Effector memory CD4-positive, alpha-beta T cell (primary cell): ENCODE measurements at places on chromosomes 3 and 15.
A peak's percentile ranks its signal among the peaks of the same experiment; 100 is the strongest.

DNA sequence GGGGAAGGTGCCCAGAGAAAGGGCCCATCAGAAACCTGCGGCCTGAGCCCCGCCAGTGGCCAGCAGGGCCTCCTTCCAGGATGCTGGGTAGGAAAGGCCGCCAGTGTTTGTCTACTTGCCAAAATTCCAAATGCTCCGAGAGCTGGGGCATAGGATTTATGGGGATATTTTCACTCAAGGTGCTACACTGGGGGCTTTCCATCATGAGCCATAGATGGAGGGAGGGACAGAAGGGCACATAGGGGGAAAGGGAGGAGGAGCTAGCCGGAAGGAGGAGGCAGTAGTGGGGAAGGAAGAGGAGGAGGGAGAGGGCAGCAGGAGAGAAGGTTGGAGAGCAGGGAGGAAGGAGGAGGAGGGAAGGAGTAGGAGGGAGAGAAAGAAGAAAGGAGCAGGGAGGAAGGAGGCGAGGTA lies 494.7 kb upstream of the PROK2 start:
- no peak for DNase-seq

DNA sequence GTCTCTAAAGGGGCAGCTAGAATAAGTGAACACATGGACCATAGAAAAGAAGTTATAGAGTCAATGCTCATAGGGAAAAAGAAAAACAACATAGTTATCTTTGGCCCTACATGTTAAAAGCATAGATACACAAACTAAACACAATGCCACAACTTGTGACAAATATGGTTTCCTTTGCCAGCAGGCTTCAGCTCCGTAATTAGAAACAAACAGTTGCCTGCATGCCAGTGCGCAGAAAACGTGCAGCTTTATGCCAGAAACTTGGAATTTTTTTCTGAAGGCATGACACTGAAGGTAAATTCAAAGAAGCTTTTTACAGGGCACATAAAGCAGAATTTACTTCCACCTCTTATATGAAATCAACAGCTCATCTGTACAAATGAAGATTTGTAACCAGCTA lies 2.2 kb upstream of the CPNE4 start:
- no peak for DNase-seq

- no peak for DNase-seq
These were observed 533.5 kb downstream of the IGSF11 start for GRCh38 chr3:118501152-118501551.

DNA sequence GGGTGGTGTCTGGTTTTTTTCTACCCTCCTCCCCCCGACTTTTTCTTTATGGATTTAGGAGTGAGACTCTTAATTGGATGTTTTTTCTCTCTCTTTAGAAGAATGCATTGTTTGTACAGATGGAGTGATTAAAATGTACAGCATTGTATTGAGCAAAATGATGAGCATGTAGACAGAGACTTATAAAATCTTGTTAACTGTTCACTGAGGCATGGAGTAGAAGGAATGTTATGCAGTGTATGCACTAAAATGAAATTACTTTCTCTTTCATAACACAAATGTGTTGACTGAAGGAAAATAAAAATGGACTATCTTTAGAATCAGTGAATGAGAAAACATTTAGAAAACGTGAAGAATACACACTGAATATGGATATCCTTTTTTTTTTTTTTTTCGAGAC lies 39.8 kb downstream of the ZFAND6 start:
- DNase-seq, result no peak

- no peak for DNase-seq
These were observed 148.3 kb downstream of the LRRC28 start for GRCh38 chr15:99399618-99400017.

DNA sequence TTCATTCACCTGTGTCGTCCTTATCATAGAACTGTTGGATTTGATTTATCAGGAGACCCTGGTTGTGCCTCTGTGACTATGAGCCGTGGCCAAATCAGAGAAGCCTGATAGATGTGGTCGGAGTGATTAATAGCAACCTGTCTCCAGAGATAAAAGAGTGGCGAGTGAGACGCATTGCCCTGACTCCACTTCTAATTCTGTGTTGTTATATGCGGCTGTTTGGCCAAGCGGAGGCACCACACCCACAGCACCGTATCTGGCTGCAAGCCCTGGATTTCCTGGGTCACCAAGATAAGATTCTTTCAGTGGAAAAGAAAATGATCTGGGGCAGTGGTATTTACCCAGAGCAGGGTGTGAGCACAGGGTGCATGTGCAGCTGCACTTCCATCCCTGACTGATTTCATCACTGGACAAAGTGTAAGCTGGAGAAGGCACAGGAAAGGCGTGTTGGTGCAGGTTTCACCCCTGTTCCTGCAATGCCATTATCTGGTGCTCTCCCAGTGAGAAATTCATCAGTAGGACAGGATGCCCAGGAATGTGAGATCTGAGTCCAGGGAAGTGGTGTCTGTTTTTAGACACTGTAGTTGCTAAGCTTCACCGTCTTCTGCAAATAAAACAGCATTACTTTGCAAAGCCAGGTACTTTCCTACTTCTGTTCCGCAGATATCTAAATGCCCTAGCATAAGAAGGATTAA lies 84.6 kb downstream of the CD47 start:
- no peak for DNase-seq

GRCh38 chr3:127069814-127070440 lies 87.0 kb downstream of the PLXNA1 start:
- no peak for DNase-seq

GRCh38 chr3:65671004-65671403 lies 367.7 kb downstream of the MAGI1 start:
- no peak for DNase-seq

GRCh38 chr15:43232289-43232874 lies 11.6 kb upstream of the EPB42 start:
- DNase-seq, result no peak

DNA sequence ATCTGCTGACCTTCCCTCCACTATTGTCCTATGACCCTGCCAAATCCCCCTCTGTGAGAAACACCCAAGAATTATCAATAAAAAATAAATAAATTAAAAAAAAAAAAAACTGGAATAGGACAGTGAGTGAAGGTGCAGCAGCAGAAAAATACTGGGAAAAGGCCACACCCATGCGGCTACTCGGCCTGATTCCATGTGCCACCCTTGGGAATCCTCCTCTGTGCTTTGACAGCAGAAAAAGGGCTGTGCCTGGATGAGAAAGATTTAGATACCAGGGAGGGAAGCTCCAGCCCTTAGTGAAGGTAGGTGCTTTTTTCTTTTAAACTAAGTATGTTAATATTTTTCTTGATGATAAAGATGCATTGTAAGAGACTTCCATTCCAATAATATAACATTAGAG lies 107.8 kb downstream of the CTNNB1 start:
- no peak for DNase-seq

DNA sequence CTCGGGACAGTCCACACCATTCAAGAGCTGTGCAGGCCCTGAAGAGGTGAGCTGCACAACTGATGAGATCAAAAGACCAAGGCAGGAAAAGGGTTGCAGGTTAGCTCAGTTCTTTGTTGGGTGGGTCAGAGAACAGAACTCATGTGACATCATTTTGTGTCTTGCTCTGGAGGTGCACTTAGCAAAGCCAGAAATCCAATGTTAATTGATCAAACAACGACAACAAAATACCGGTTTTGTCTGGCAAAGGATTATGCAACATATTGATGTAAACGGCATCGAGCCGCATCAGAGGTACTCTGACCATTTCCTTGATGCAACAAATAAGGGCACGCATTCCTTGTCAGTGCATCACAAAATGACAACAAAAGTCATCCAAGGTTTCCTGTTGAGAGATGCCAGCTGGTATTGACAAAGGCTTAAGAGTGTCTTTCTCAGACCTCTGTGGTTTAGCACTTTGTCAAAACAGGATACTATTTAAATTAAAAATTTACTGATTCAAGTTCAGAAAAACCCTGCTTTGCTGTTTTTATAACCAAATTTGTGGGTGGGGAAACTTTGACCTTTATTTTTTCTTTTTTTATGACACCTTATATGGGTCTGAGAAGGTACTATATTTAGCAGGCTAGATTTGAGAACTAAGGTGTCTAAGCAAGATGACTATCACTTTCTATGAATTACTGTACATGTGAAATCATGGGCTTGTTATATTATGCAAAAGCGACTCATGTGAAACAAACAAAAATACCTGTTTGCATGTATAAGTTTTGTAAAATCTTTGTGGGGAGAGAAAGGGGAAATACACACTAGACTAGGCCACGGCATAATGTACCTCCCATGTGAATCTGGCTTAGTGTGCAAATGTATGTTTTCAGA lies 496.1 kb downstream of the FOXP1 start:
- DNase-seq, result peak; percentile 47

GRCh38 chr3:127738192-127738840 lies 65.6 kb downstream of the ABTB1 start:
- DNase-seq, result no peak

DNA sequence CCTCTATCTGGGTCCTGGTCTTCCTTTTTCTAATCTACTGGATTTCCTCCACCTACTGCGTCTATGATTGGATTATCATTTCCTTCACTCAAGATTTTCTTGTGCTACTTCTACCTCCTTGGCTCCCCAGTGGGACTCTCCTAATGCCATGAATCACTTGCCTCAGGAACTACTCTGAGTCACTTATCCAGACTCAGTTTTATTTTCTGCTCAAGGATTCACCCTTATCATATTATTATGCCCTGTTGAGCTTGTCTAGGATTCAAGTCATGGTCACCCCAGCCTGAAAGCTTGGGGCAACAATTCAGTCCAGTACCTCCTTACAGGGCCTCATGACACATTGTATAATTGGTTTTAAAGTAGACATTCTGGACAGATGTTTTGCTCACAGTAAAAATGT lies 968.1 kb downstream of the ROBO1 start:
- no peak for DNase-seq

DNA sequence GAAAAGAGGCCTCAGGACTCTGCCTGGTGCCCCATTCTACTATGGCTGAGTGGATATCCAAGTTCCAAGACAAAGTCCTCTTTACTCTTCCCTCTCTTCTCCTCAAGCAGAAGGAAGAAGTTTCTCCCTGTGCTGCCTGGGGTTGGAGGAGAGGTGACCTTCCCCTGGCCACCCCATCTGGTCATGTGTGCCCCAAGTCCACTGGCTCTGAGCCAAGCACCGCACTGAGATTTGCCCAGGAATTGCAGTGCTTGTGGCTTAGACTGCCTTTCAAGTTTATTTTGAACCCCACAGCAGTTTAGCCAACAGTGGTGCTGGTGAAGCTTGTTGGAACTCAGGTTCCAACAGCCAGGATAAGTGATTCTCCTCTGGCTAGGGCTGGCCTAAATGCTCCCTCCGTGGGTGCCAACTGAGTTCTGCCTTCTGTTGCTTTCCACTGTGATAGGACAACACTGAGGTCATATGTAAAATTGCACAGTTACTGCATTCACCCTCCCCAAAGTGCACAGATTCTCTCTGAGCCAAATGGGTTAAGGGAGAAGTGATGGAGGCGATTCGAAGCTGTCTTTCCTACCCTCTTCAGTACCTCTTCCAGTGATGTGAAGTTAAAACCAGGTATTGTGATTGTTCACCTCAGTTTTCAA lies 69.9 kb downstream of the TMCO5A start:
- DNase-seq, result no peak

- no peak for DNase-seq
These were observed 69.4 kb downstream of the TGFBR2 start for GRCh38 chr3:30675774-30676173.

DNA sequence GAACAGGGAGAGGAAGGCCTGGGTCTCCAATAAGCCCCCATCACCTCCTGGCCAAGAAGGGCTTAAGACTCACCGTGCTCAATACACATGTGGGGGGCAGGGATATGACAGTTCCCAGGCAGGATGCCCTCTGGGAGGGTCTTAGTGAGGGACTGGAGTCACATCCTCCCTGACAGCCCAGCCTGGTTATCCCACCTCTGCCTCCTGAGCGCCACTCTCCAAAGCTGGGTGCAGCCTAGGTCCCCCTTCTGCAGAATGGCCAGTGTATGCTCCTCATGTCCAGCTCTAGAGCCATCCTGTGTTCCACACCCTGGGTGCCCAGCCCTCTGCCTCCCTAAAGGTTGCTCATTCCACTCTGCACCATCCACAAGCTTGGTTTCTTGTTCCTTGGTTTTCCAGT lies 1.2 kb upstream of the SHISA5 start:
- DNase-seq, result no peak

- no peak for DNase-seq
These were observed 59.6 kb downstream of the DLG1 start for GRCh38 chr3:197238842-197239241.

DNA sequence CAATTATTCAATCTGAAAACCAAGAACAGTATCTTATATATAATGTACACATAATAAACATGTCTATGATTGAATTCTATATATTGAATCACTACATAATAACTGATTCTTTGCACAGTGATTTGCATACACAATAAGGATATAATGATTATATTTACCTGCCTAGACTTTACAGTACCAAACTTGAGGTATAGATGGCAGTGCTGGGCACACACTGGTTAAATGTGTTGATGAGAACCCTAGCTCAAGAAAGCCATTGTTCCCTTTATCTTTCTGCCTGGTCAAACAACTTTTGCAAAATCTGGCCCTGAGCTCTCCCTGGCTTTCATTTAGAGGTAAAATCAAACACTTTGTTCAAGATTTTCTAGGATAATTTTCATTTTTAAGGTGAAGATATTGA lies 697.7 kb downstream of the TUSC7 start:
- DNase-seq, result no peak

DNA sequence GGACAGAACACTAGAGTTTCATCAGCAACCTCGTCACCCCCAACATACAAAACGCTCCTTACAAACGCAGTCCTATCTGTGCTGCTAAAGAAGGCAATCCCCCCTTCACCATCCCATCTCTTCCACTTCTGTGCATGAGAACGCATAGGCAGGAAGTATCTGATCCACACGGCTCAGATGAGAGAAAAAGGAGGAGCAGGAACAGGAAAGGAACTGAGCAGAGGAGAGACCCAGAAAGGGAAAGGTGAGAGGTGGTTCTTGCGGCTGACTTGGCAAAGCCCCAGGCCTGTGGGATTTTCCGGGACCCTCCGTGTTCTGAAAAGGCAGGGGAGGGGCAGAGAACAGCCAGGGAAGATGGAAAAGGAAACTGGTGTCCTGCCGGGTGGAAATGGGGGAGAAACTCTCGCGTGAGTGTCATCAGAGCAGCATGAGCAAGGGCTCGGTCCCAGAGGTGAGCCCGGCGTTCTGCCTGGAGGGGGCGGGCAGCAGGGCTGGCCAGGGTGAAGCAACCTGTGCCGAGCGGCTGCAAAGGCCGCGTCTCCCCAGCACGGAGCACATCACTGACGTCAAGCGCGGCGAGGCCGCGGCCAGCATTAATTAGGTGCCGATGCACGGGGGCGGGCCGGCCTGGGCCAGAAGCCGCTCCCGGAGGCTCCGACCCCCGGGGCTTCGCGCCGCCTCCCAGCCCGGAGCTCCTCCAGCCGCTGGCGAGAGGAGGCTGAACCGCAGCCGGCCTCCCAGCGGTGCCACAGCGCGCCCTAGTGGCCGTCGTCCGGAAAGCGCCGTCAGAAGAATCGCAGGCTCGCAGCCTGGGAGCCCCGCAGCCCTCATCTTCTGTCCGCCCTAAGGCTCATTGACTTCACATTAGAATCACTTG lies 35.8 kb downstream of the CPN2 start:
- peak; percentile 66 for DNase-seq
